ENCODE measurements at places on chromosomes 6 and 20.

DNA sequence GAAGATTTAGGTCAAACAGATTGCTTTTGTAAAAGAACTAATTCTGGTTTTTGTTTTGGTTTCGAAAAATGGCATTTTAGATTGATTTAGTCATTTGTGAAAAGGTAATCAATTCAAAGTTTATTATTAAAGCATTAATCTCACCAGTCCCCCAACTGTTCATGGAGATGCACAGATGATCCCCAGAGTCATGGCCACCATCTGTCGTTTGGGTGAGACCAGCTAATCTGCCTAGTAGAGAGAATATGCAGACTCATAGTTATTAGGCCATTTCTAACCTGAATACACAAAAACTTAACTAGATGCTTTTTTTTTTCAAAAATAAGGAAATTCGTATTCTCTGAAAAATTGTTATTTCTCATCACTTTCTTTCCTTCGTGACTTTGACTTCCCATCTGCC is 58.1 kb downstream of the C6orf58 start:
- DNase-seq = no peak

DNA sequence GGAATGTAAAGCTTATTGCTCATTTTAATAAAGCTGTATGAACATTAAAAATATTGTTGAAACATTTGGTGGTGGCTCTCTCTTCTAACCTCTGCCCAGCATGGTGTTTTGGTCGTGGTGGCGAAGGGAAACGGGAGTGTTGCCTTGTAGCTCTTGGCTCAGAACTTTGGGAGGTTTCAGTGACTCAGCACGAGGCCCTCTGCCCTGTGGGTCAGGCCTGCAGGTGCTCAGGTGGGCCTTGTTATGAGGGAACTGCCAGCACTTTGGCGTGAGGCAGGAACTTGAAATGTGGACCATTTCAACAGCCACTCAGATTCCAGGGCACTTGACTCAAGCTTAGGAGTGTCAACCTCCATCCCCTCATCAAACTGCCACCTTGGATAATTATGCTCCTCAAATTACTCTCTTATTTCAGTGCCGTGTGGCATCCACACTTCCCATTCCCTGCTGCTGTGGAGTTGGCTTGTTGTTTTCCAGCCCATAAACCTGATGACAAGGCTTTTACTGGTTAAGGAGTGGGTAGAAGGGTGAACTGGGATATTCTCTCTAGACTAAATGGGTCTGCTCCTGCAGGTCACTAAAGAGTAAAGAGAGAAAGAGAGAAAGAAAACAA is 36.3 kb downstream of the PRDM1 start:
- DNase-seq = no peak

DNA sequence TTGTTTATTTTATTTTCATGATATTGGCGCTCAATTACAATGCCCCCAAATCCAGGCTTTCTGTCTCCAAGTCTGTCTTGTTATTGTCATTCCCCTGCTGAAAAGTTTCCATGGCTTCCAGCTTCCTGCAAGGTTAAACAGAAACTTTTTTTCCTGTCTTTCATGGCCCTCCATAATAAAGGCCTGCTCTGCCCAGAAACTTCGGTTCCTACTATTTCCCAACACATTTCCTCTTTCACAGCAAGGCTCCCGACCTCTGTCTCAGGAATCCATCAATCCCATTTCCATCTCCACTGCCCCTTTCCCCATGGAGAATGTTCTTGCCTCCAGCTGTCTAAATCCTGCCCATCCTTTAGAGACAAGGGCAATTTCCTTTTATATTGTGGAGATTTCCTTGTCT is 365.2 kb upstream of the JARID2 start:
- no peak for DNase-seq

- no peak for DNase-seq
Observed at GRCh38 chr6:96687121-96687520, 124.2 kb downstream of the FHL5 start.

DNA sequence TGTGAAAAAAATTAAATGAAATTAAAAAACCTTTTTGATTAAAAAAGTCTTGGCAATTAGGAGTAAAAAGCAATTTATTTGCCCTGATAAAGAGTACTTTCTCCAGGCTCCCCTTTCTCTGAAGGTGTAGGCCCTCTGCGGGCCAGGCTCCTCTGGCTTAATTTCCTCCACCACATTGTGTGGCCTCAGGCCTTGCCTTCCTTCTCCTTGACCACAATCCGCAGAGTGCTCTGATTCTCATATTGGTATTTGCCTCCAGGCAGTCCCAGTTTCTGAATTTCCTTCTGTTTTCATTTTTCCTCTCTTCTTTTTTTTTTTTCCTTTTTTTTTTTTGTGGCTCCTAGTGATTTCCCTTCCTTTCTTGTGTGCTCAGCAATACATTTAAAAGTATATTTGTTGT is 96.4 kb downstream of the AIG1 start:
- no peak for DNase-seq

- no peak for DNase-seq
Observed at GRCh38 chr20:46549188-46549972, 1.1 kb downstream of the OCSTAMP start.

DNA sequence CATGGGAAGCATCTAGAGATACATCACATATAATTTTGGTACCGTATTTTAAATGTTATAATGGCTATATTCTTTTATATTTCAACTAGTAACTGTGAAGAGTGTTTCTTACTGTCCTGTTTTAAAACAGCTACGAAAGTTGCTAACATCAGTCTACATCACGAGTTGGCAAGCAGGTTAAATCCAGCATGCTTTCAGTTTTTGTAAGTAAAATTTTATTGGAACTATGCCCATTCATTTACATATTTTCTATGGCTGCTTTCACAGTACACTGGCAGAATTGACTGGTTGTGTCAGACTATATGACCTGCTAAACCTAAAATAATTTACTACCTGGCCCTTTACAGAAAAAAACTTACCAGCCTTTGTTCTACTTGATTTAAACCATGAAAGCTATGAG is 478.1 kb downstream of the PHF3 start:
- DNase-seq = no peak

DNA sequence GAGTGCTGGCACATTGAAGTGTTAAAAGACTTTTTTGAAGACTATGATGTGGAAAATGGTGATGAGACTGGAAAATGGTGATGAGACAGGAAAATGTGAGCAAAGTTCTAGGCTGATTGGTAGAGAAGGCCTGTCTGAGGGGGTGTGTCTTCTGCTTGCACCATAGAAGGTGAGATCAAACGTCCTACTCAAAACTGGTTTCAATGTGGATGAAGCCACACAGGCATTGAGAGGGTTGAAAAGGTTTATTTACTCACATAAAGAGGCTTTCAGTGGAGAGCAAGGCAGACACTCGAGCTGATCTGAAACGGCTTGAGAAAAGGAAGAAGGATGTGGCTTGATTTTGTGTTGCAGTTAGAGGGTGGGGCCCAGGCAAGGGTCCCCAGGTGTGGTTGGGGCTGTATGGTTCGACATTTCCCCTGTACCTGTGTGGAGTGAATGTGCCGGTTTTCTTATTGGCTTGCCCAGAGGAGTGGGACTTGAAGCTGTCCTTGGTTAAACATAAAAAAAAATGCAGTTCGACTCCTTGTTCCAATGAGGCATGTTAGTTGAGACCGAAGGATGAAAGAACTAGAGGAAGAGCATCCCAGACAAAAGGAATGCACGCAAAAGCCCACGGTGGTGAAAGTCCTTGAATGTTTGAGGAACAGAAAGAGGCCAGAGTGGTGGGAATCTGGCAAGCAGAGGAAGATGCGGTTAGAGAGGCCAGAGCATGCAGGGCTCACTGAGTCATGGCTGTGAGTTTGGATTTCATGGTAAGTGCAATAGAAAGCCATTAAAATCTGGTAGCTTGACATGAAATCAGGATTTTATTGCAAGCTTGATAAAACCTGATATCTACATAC is 172.3 kb downstream of the EPM2A start:
- no peak for DNase-seq

DNA sequence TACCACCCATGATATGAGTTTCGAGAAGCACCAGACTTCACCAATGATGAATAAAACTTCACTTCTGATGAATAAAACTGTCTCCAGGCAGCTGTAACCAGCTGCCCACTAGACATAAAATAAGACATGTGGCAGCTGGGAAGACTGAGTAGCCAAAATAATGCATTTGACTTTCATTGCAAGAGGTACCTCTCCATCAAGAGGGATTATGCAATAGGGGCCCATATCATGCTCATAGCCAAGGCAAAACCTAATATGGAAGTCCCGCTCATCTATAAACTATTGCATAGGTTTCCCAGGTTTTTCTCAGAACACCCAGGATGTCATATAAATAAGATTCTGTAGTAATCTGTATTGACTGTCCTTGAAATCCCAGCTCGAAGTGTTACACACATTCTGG is 155.5 kb downstream of the SIM1 start:
- no peak for DNase-seq

GRCh38 chr6:40444811-40445210 is 142.4 kb downstream of the LRFN2 start:
- no peak for DNase-seq

DNA sequence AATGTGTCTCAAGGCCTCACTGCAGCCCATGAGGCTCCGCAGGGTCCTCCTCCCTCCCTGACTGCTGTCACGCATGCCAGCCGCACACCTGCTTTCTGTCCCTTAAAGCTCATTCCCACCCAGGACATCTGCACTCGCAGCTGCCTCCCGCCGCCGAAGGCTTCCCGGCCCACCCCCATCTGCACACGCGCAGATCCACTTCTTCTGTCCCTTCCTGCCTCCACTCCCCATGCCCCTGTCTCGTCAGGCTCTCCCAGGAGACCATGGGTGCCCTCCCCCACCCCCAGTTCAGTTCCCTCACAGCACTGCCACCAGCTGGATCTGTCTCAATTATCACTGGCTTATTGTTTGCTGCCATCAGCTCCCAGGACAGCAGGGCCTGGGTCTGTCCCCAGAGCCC is 63.0 kb downstream of the RIPOR3 start:
- no peak for DNase-seq

GRCh38 chr6:157761331-157761921 is 61.6 kb upstream of the SNX9 start:
- no peak for DNase-seq

- DNase-seq = no peak
Observed at GRCh38 chr20:45289942-45290676, 16.5 kb upstream of the RBPJL start.

- no peak for DNase-seq
Observed at GRCh38 chr6:144332177-144332576, 47.0 kb downstream of the UTRN start.

DNA sequence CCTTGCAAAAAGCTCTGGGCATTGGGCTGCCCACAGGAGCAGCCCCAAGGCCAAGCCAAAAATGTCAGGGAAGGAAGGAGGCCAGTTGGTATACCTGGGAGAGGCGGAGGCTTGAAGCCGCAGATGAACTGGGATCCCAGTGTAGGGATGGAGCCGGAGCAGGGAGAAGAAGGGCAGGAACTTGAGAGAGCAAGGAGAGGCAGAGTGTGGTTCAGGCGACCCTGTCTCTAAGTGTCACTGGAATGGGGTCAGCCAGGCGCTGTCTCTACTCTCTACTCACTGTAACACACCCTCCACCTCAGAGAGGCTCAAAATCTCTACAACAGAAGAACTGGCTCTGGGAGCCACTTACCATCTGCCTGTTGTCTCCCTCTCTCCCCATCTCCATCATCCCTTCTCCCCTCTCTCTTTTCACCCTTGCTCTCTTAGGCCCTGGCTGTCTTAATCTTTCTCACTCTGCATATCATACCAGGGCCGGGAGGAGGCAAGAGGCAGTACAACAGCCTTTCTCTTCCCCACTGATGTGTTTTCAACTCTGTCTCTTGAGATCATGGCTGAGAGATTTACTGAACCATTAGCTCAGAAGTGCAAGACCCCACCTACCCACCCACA is 93.3 kb downstream of the CRYBG1 start:
- DNase-seq = no peak

- no peak for DNase-seq
Observed at GRCh38 chr20:12311094-12311865, 393.6 kb downstream of the BTBD3 start.

GRCh38 chr6:317448-318144 is 25.3 kb downstream of the DUSP22 start:
- DNase-seq = no peak

GRCh38 chr6:114987281-114987680 is 644.5 kb upstream of the HS3ST5 start:
- DNase-seq = no peak

DNA sequence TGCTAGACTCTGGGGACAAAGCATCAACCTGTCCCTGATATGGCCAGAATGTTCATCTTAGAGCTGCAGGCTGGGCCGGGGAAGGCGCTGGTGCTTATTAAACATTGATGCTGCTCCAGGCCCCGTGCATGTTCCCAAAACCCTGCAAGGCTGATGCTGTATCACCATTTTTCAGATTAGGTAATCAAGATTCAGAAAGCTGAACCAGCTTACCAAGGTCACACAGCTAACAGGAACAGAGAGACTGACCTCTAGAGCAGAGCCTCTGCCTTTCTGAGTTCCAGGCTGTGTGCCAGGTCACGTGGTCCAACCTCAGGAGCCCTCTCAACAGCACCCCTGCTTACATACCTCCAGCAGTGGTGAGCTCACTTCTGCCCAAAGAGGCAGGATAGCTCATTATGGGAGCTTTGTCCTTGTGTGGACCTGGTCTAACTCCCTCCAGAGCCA is 16.1 kb upstream of the VSTM2L start:
- DNase-seq = no peak

DNA sequence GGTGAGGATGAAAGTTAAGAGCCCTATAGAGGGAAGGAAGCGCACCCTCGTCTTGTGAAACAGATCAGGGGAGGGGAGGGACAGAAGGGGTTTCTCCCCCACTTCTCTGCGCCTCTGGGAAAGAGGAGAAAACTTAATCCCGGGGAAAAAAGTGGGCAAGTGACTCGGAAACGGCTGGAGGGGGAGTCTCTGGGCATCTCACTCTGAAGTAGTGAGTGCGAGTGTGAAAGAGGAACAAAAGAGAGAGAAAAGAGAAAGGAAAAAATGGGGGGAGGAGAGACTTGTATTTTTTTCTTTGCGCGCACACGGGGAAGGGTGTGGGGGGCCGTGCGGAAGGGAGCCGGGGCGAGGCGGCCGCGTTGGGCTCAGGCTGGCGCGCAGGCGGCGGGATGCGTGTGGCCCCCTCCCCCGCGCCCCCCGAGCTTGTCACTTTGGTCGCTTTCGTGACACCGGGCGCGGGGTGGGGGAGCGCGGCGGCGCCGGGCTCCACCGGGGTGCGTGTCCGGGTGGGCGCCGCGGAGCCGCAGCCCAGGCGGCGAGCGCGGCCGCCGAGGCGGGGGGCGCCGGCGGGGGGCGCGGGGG is 454 bp downstream of the L3MBTL3 start:
- peak; percentile 57 for DNase-seq

All from nephron progenitor cell (in vitro differentiated cells).